Vein endothelial cell (primary cell): ENCODE measurements at places on chromosomes 4 and X. TPM values are rescaled to one million over a fixed set of nuclear protein-coding genes. Genes with fewer than 3 reads are reported as not detected.

P2RY8 gene
- under 0.01 TPM in 1 of 2 replicates, not detected in the other for total RNA-seq

SYTL4 gene
- total RNA-seq: 8.8 and 11.5 TPM in 2 replicates

PAGE2 gene
- not detected in 2 replicates for total RNA-seq

NSG1 gene
- total RNA-seq: 0.57 and 0.98 TPM in 2 replicates
